Stimulated activated CD8-positive, alpha-beta memory T cell treated with anti-CD3 and anti-CD28 coated beads, Interleukin-2, amount 100 ng/mL, for 1 hour (primary cell): ENCODE measurements at places on chromosomes 6 and 20.
A peak's percentile ranks its signal among the peaks of the same experiment; 100 is the strongest.

GRCh38 chr6:128295670-128296069 lies 224.7 kb downstream of the PTPRK start:
- DNase-seq = no peak

- no peak for DNase-seq
These were observed 1.1 kb upstream of the CDC5L start for GRCh38 chr6:44386364-44386928.

GRCh38 chr6:123812621-123813020 lies 9.0 kb downstream of the NKAIN2 start:
- DNase-seq = no peak

DNA sequence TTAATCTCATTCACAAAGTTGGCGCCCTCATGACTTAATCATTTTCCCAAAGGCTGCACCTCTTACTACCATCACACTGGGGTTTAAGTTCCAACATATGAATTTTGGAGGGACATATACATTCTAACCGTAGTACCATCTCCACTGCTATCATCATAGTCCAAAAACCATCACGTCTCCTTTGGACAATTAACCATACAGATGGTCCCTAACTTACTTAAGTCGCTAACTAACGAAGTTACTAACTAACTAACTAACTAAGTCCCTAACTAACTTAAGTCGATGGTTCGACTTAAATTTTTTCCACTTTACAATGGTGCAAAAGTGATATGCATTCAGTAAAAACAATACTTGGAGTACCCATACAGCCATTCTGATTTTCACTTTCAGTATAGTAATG lies 24.0 kb upstream of the TBC1D22B start:
- no peak for DNase-seq

GRCh38 chr20:2872459-2873009 lies 747 bp upstream of the PTPRA start:
- DNase-seq = peak; percentile 55

DNA sequence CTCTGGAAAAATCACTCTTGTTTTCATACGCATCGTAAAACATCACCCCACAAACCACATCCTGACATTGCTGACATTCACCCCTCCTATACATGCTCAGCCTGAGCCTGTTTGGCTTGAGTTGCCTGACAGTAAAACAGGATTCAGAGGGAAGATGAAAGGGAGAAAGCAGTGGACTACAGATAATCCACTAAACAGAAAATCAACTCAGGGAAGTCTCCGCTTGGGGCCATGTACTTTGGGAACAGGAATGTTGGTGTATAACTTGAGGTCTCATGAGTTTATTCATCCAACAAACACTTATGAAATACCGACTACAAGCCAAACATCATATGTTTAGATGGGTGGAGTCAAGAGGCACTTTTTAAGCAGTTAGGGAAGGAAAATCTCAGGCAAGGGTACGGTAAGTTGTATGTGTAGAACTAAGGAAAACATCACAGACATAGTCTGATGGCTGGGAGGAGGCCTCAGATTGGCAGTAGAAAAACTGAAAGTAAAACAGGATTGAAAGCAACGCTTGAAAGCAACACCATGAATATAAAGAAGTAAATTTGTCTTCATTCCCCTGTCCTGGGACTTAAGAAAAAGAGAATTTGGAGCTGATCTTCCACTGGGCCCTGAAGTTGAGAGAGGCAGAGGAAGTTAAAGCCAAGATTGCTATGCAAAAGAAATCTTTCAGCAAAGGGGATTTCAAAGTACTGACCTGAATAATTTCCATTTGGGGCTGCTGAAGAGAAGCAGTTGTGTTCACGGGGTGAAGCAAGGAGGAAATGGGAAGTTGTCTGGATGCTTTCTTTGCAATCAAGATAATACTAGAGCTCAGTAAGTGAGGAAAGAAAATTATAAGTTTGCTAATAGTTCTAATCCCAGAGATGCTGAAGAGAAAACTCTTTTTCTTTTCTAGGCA lies 28.8 kb downstream of the PDE7B start:
- DNase-seq = peak; percentile 16

- DNase-seq = no peak
These were observed 64.2 kb downstream of the YTHDF1 start for GRCh38 chr20:63151554-63152321.

DNA sequence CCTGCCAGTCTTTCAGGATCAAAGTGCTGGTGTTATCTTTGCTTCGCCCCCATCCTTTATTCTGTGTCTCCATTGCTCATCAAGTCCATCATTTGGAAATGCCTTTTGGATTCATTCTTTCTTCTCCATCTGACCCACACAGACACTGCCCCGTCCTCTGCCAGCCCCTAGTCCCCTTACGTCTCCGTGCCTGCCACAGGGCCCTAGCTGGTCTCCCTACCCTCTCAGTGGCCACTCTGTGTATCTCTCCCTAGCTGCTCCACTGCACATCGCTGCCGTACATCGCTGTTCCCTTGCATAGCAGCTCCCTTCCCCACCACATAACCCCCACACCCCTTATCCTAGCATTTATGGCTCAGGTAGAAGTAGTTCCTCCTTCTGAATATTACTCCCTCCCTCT lies 15.7 kb downstream of the PPP1R3G start:
- no peak for DNase-seq
